Urinary bladder (tissue), 4 donors: ENCODE measurements at places on chromosomes 6 and 20. TPM values are rescaled to one million over a fixed set of nuclear protein-coding genes. Genes with fewer than 3 reads are reported as not detected.
A peak's percentile ranks its signal among the peaks of the same experiment; 100 is the strongest.

The IL17F gene
- total RNA-seq: not detected

The PGC gene
- not detected for total RNA-seq

The HEY2 gene
- 5.6 TPM for total RNA-seq

The NUP153 gene
- total RNA-seq: 43.6 TPM

The HDGFL1 gene
- not detected for total RNA-seq

The PAK1IP1 gene
- total RNA-seq: 16.8 TPM

The MYL9 gene
- total RNA-seq: 42.6 TPM

The TRIM10 gene
- 0.42 TPM for total RNA-seq

The DSP gene
- total RNA-seq: 33.9 TPM

The CPXM1 gene
- total RNA-seq: 46.9 TPM

The CLPSL1 gene
- total RNA-seq: not detected

The RPL7L1 gene
- 96.9 TPM for total RNA-seq

The ERVFRD-1 gene
- not detected for total RNA-seq

The CSE1L gene
- total RNA-seq: 111 TPM

The ZNF334 gene
- total RNA-seq: 20.5 TPM

The HLA-G gene
- not detected for total RNA-seq

The CST4 gene
- not detected for total RNA-seq

The HSPA12B gene
- total RNA-seq: 10.7 TPM

The DSTN gene
- total RNA-seq: 589 TPM

- no peak for DNase-seq
Measured at GRCh38 chr6:14353281-14353680, 235.7 kb downstream of the CD83 start.

GRCh38 chr6:1850840-1851157, 241.1 kb downstream of the FOXC1 start:
- DNase-seq: no peak

- no peak for DNase-seq
Measured at GRCh38 chr20:21513881-21514540, at the start of gene NKX2-2. TSS of gene NKX2-2 (minus strand) at chr20:21514064. CDS start at chr20:21513669, 395 bp downstream.

DNA sequence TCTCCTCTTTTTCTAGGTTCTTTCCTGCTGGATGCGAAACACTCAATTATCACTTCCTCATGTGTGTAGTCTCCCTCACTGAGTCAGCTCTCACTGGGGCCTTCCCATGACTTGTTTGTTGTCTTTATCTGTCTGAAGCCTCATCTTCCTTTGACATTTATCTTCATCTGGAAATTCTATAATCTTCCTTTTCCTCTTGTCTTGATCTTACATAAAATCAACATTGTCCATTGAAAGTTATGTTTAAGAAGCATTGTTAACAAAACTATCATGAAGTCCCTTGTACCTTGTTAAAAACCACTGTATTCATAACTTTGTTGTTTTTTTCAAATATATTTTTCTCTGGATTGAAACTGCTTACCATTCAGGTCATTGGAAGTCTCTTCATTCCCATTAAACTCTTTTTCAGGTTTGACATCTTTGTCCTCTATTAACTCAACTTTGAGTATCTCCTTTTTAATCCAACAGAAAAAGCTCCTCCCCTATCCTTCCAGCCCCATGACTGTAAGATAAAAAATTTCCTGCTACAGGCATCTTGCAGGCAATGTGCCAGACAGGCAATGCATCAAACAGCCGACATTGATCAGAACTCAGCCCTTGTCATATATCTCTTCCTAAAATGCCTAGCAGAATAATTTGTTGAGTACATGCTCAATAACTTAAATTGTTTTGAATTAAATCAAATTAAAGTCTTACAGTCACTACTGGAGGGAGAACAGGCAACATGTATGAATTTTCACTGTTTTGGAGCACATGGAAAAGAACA, 34.8 kb downstream of the MYLIP start:
- no peak for DNase-seq

DNA sequence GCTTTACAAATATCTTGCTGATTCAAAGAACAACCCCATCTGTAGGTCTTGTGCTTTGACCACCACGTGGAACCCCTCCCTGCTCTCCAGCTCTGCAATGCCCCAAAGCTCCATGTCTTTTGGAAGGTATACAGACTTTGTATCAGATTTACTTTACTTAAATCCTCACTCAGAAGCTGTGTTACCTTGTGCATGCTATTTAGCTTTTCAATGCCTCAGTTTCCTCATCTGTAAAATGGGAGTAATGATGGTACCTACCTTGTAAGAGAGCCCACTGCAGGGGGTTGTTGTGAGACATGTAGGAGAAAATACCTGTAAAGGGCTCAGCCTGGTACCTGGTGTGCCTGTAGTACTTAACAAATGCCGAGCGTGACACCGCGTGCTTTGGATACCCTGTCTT, 200.2 kb upstream of the CHD6 start:
- DNase-seq: no peak

- no peak for DNase-seq
Measured at GRCh38 chr20:50642288-50642803, 49.0 kb downstream of the RIPOR3 start.

DNA sequence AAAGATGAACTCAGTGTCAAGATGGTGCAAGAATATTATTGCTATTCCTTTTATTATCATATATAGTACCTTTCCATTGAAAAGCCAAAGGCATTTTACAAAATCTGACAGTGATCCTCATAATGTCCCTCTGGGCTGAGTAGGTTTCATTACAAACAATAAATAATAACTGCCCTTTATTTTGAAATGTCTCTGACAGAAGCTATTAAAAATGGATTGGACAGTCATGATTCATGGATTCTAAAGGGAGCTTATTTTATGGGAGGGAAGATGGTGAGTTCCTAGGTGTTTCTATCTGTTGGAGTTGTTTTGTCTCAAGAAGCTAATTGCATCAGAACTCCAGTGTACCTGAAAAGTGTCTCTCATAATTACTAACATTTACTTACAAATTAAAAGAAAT, 30.4 kb upstream of the HDAC2 start:
- no peak for DNase-seq

GRCh38 chr20:24773751-24774201, 175.3 kb upstream of the CST7 start:
- DNase-seq: no peak

DNA sequence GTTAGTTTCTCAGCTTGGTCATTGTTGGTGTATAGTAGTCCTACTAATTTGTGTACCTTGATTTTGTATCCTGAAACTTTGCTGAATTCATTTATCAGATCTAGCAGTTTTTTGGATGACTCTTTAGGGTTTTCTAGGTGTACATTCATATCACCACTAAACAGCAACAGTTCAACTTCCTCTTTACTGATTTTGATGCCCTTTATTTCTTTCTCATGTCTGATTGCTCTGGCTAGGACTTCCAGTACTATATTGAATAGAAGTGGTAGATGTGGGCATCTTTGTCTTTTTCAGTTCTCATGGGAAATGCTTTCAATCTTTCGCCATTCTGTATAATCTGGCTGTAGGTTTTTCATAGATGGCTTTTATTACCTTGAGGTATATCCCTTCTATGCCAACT, 61.3 kb upstream of the HEY2 start:
- no peak for DNase-seq

- DNase-seq: no peak
Measured at GRCh38 chr6:63426844-63427243, 107.1 kb upstream of the LGSN start.

GRCh38 chr6:75281653-75282052, 2.9 kb downstream of the TMEM30A start:
- no peak for DNase-seq

DNA sequence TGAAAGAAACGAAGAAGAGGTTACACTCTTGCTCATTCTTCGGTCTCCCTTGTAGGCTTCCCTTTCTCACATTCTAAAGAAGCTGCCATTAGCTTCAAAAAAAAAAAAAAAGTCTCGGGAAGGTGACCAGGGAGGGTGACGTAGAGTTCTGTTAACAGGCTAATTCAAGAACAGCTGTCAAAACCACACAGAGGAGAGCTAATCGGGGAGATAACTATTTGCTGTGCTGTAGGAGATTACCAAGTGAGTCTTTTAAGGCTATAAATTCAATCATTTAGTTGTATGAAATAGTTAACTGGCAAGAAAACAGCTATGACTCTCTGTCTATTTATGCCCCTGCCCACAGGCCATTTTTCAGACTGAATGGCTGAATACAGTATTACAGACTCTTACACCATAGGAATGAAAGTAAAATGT, 256.8 kb downstream of the SYNE1 start:
- DNase-seq: peak; percentile 59

DNA sequence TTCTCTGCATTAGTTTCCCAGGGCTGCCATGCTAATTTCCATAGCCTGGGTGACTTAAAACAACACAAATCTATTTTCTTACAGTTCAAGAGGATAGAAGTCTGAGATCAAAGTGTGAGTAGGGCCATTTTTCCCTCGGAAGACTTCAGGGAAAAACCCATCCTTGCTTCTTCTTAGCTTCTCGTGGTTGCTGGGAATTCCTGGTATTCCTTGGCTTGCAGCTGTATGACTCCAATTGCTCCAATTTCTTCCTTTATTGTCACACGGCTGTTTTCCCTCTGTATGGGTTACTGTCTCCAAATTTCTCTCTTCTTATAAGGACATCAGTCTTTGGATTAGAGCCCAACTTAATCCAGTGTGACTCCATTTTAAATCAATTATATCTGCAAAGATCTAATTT, 128.4 kb upstream of the JAG1 start:
- DNase-seq: no peak

DNA sequence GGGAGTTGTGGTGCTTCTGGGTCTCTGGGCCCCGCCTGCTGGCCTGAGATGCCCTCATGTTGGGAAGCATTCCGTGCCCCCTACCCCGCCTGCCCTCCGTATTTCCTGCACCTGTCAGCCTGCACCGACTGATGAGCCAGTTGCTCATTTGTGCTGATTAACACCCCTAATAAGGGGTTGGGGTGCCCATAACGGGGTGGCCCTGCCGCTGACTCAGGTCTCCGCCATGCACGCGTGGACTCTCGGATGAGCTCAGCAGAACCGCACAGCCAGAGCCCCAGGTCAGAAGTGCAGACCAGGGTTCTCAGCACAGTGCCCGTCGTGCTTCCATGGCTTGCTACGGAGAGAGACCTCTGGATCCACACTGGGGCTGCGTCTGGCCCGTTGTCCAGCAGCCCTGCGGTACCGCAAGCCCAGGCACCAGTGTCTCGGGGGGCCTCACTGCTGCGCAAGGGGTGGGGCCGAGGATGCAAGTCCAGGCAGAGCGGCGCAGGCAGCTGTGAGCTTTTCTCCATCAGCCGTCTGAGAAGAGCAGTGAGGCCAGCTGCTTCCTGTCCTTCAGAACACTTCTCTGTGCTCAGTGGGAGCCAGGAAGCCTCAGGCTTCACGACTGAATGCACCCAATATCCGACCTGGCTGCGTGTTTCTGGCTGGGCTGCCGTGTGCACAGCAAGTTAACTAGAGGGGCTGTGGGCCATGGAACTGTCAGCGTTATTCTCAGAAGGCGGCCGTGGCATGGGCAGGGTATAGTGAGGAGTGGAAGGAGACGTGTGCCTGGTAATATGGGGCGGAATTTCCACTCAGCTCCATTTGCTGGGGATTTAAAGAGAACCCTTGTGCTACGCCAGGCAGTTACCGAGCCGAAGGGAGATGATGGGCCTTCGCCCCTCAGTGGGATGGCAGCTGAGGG, 18.6 kb downstream of the MTG2 start:
- DNase-seq: no peak

- DNase-seq: no peak
Measured at GRCh38 chr6:169189686-169190085, 64.0 kb downstream of the THBS2 start.

GRCh38 chr6:96450082-96450769, 71.4 kb upstream of the UFL1 start:
- DNase-seq: peak; percentile 28

GRCh38 chr6:38024908-38025307, 205.4 kb downstream of the ZFAND3 start:
- DNase-seq: no peak

GRCh38 chr6:116280161-116280932, 617 bp upstream of the TSPYL1 start:
- no peak for DNase-seq

DNA sequence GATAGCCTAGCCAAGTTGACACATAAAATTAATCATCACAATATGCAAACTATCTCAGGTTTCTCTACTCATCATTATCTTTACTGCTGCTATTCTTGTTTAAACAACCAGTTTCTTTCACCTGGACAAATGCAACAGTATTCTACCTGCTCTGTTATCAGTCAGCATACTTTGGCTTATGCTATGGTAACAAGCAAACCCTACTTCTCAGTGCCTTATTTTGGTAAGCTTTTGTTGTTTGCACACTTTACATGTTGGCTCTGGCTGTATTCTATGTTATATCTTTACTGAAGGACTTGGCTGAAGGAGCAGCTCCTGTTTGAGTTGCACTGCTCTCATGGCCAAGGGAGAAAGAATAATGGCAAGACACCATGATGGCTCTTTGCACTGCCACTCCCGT, 463.1 kb downstream of the EPM2A start:
- DNase-seq: no peak

- DNase-seq: no peak
Measured at GRCh38 chr6:130185658-130186057, 37.1 kb downstream of the SAMD3 start.

DNA sequence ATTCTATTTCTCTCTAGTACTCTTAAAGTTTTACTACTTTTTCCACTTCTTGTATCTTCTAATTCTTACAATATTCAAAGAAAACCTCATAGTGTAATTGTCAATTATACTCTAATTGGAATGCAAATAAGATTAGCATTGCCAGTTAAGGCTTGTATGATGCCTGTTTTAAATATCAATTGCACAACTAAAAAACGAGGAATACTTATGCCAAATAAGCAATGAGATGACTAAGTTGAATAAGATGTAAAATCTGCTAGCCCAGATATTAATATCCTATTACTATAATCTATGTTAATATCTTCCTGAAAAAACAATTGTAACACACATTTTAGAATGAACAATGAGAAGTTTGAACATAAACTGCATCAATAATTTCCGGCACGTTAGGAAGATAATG, 13.3 kb upstream of the AKAP7 start:
- DNase-seq: no peak

GRCh38 chr6:71698702-71699101, 187.6 kb upstream of the RIMS1 start:
- no peak for DNase-seq

GRCh38 chr6:15881150-15881549, 218.3 kb upstream of the DTNBP1 start:
- no peak for DNase-seq

- no peak for DNase-seq
Measured at GRCh38 chr6:168609026-168609685, 168.2 kb downstream of the SMOC2 start.
